ENCODE measurements at places on chromosomes 5 and 9.

DNA sequence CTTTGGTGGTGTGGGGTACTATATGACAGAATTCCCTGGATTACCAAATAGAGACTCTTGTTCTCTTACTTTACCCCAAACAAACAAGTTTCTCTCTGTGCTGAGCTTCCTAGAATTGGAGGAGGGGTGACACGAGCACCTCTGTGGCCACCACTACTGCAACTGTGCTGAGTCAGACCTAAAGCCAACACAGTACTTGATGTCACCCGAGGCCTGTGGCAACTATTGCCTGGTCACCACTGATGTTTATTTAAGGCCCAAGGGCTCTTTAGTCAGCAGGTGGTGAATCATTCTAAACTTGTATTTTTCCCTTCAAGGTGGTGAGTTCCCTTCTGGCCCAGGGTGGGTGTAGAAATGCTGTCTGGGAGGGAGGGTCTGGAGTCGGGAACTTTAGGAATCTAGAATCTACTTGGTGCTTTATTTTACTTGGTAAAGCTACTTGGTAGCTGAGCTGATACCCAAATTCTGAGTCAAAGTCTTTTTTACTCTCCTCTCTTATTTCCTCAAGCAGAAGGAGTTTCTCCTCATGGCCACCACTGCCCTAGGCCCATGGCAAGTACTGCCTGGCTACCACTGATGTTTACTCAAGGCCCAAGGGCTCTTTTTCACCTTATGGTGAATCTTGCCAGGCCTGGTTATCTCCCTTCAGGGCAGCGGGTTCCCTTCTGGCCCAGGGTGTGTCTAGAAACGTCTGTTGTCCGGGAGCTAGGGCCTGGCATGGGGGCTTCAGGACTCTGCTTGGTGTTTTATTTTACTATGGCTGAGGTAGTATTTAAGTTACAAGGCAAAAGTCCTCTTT is 9.8 kb downstream of the LURAP1L start:
- no peak for DNase-seq

DNA sequence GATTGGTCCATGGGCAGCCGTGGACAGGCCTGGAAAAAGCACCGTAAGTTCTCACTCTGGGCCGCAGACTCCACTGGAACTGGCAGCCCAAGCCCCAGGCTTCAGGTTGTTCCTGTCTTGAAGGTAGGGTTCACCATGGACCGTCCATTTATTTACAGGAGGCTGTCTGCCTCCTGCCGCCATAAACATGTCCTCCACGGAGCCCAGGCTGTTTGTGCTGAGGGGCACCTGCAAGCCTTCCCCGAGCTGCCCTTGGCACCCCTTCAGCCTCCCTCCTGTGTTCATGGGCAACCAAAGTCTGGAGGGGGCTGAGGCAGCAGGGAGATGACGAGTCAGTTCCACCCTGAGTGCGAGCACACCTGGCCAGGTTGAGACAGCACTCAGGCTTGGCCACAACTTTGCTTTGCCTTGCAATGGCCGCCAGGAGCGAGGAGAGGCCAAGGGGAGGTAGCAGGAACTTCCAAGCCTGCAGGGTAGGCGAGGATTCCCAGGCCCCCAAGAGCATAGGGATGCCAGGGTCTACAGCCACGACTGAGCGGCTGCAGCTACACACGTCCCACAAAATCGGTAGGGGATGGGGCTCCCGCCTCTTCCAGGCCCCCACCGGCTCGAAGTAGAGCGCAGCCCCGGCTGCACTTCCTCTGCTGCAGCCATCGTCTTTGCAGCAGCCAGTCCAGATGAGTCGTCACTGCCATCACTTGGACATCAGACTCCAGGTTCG is 1625.6 kb upstream of the ACO1 start:
- DNase-seq = no peak

DNA sequence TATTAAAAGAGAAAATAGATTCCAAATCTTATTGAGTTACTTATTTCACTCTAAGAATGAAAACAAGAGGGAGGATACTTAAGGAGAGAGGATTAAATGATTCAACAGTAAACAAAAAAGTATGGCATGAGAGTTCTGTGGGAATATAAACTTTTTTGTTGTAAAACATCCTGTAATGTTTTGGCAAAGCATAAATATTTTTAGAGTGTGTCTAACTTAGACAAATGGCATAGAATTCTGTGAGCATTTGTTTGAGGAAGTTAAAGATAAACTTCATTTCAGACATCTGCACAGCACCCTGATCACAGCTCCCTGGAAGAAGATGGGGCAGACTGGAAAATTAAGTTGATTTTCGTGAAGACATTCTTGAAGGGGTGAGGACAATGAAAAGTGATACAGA is 246.8 kb upstream of the HAPLN1 start:
- DNase-seq = no peak

- no peak for DNase-seq
Observed at GRCh38 chr9:129490583-129491486, 130.1 kb downstream of the C9orf50 start.

DNA sequence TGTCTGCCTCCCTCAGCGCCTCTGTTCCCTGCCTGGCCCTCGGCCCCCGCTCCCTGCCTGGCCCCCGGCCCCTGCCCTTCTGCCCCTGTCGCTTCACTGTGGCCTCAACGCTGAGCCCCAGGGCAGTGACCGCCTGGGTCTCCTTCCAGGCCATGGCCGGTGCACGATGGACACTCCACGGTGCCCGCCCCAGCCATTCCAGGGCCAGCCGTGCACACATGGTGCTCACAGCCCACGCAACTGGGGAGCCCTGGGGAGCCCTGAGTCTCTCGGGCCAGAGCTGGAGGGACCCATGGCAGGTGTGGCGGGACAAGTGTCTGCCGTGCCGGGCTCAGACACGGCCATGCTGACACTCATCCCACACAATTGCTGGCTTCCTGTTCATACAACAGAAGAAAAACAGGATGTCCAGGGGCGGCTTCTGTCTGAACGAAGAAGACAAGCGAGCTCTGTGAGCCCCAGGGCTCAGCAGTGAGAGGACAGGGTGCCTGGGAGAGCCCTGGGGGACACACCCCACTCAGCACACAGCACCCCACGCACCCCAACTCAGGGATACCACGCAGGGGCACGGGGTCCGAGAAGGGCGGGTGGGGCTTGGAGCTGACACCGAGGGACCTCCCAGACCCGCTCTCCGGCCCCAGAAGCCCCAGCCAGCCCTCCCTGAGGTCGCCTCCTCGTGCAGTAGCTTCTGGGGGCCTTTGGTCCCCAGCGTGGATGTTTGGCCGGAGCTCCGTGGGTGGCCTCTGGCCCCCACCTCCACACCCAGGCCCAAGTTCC is 35.7 kb downstream of the EXD3 start:
- no peak for DNase-seq

DNA sequence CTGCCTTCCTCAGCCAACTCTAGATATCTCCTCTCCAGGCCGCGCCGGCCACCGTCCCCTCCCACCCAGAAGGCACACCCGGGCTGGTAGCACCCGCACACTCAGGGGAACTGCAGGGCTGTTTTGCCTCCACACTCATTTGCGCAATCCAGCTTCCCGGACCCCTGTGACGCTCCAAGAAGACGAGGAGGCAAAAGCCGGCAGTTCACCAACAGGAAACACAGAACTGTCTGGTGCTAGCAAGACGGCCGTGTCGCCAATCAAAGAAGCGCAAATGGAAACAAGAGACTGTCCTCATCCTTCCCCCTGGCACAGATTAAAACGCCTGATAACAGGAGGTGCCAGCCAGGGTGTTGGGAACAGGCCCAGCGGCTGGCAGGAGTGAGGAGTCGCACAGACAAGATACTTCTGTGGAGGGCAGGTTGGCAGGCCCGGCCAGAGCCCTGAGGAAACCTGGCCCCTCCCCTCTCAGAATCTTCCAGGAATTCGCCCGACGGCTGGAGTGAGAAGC is 7.8 kb downstream of the AGPAT2 start:
- DNase-seq = no peak

DNA sequence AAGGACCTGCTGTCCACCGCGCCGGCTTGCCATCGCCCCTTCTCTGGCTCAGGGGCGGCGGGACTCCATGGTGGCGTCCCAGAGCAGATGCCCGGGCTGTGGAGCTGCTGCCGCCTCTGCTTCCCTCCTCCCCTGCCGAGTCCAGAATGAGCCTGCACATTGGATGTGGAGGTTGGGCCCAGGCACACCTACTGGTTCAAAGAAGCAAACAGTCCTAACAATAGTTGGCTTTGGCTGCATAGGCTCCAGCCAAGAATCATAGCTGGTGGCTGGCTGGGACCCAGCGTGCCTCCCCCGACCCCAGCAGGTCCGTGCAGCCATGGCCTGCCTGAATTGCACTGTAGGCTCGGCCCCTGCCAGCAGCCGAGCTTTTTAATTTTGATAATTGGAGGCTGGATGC is 25.8 kb downstream of the ADAMTSL2 start:
- DNase-seq = no peak

DNA sequence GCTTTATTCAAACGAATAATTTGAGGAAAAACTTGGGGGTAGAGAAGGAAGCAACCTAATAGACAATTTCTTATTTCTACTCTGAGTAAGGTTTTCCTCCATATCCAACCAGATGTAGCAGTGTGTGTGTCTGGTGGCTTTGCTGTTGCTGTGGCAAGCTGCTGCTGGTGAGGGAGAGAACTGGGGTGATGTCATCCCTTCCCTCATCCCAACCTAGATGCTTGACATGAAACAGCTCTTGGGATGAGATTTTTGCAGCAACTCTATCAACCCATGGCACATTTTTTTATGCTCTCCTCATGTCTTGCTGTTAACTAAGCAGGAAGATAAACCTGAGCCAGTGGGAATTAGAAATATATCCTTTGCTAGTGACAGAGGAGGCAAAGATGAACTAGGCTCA is 135.8 kb downstream of the PCSK1 start:
- no peak for DNase-seq

DNA sequence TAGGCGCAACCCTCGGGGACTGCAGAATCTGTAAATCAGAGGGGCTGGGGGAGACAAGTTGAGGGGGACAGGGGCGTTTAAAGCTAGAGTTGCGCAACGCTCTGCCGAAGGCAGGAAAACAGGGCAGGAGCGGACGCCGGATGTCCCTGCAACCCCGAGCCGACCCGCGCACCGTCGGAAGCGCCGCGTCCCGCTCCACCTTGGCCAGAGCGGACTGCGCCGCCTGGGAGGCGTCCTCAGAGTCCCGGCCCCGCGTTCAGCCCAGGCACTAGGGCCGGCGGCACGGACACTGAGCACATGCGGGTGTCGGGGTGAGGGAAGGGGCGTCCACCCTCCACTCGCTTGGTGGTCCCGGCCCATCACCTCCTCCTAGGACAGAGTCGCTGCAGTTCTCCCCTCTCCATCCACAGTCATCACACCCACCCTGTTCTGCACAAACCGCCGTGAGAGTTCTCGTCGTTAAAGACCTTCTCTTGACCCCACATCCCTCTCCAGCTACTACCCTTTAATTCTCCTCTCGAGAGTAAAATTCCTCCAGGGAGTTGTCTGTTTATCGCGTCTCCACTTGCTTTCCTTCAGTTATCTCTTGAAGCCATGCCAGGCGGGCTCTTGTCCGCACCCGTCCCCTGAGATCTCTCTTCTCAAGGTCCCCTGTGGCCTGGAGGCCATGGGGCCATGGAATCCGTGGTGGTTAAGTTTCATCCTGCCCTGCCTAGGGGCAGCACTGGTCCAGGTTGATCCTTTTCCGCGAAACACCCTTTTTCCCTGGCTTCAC is 796 bp upstream of the PDLIM7 start:
- DNase-seq = no peak

DNA sequence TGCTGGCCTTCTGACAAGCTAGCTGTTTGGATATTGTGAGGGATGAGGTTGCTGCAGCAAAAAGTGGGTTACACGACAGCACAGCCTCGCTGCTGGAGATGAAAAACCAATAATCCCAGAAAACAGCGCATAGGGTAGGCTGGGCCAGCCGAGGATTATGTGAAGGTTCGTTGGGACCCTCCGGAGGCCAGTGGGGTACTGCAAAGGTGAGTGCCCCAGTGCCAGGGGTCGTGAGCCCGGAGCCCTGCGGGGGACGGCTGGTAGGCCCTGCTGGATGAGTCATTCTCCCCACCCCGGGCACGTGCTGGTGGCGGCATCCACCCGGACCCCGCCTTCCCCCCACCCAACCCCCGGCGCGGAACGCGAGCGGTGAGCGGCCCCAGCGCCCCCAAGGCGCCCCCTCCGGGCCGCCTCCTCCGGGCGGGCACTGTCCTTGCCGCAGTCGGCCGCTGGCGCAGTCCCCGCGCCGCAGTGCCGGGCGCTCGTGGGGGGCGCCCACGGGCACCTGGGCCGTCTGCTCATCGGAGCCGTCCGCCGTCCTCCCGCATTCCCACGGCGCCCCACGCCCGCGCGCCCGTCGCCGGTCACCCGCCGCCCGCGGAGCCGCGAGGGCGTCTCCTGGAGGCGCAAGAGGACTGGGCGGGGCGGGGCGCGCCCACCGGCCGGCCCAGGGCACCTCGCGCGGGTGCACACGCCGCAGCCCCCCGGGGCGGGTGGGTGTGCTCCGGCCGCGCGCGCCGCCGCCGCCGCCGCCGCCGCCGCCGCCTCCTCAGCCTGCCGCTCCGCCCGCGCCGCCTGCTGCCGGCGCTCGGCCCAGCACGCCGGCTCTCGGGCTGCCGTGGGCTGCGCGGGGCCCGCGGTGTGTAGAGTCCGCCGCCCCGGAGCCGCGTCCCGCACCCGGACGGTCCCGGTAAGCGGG is at the start of gene PHF24:
TSS of gene PHF24 (plus strand) at position 794 of the 919 bp plus-strand sequence. CDS start 13,014 bp downstream, outside the sequence.
- no peak for DNase-seq

DNA sequence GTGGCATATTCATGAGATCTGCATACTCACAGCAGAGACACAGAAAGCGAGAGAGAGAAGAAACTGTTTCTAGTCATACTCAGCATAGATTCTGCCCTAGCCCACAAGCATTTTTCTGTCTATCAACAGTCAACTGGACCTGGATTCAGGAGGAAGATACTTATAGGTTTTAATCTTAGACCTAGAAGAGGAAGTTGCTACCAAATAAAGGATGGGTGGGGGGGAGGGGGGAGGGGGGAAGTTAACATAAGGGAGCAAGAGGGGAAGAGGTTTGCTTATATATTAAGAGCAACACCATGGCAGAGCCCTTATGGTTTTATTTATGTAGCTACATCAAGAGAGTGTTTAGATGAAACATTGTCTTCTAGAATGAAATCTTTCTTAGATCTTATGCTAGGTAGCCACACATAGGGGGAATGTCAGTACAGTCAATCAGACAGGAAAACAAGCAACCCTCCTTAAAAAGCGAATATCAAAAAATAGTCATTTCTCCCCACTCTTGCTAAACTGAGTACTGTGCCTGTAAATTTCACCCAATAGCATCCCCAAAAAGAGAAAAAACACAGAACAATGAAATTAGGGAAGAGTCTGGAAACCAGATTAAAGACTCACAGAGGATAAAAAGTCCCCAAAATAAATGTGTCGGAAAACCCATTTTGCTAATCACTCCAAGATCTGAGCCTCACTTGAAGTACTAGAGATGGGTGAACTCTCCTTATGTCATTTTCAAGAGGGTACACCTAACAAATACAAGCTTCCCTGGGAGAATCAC is 192.7 kb upstream of the NR4A3 start:
- no peak for DNase-seq

- no peak for DNase-seq
Observed at GRCh38 chr5:65708145-65708544, 13.8 kb downstream of the SGTB start.

Measured in cortex of kidney (tissue), 1 donor.